ENCODE measurements at places on chromosomes 12 and 14. TPM values are rescaled to one million over a fixed set of nuclear protein-coding genes. Genes with fewer than 3 reads are reported as not detected.

DNA sequence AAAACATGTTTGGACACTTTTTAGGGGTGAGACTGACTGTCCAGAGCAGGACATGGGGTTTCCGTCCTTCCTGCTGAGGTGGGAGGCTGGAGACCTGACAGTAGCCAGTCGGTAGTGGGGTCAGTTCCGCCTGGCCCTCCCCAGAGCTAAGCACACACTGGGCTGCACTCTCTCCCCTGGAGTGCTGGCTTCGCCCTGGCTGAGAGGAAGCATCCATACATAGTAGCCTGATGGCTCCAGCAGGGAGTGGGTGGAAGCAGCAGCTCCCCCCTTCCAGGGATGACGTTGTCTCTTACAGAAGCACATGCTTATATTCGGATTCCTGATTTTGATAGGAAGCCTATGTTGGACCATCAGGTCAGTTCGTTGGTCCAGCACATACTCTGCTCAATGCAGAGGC, 40.4 kb downstream of the SFSWAP start:
- no peak for DNase-seq

DNA sequence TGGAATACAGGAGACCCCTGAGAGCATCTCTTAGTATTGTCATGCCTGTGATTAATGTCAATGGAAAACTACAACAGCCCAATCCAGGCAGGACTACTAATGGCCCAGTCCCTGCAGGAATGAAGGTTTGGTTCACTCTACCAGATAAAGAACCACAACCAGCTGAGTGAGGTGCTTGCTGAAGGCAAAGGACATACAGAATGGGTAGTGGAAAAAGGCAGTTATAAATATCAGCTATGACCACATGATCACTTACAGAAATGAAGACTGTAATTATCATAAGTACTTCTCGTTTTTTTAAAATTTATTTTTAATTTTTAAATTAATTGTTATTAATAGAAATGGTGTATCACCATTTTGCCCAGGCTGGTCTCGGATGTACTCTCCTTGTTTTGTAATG, 17.2 kb upstream of the LPCAT3 start:
- no peak for DNase-seq

GRCh38 chr14:69001375-69001774, 22.3 kb upstream of the ACTN1 start:
- no peak for DNase-seq

DNA sequence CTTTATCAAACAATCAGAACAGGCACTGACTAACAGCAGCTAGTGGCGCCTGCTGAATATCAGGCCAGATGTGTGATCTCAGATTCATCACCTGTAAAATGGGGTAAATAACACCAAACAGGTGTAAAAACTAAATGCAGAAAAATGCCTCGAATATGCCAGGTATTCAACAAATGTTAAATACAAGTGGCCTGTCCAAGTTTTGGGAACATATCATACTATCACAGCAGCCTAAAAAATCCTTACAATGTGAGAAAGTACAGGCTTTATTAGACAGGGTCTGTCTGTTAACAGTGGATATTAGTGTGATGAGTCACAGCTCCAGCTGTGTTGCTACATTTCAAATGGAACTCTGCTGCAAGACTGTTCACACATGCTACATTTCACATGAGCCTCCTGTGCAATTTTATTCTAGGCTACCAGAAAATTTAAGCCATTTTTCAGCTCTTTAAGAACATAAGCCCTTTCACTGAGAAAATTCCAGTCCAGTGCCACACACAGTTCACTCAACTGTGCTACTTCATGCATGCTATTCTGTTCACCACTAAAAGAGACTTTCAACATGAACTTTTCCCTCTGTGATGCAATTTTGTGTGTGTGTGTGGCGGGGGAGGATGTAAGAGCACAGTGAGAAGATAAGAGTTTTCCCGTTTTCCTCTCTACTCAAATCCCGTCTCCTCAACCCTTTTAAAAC, 56.7 kb downstream of the MSRB3 start:
- DNase-seq: peak; percentile 86

DNA sequence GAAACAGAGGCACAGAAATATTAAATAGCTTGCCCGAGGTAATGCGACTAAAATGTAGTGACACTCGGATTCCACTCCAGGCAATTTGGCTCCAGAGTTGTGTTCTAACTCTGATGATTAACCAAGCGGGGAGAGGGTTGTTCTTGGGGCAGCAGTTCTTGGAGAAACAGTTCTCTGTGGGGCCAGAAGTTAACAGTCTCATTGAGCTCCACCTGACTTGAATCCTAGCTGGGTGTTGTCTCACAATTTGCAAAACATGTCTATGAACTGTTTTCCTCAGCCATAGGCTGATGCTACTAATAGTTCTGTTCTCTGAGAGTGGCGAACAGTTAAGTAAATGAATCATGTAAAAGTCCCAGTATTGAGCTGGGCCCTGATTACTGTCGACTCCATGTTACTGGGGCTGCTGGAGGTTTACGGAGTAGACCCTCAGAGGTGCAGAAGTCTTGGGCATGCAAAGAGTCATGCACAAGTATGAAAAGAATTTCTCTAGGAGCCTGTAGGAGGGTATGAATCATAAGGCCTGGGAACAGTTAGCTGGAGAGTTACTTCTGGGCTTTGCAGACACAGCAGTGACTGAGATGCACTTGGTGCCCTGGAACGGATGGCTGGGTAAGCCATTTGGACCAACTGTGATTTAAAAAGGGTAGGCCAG, 15.4 kb upstream of the NIN start:
- DNase-seq: peak; percentile 61

- DNase-seq: peak; percentile 54
Observed at GRCh38 chr12:100574187-100575074, 947 bp downstream of the GAS2L3 start.

DNA sequence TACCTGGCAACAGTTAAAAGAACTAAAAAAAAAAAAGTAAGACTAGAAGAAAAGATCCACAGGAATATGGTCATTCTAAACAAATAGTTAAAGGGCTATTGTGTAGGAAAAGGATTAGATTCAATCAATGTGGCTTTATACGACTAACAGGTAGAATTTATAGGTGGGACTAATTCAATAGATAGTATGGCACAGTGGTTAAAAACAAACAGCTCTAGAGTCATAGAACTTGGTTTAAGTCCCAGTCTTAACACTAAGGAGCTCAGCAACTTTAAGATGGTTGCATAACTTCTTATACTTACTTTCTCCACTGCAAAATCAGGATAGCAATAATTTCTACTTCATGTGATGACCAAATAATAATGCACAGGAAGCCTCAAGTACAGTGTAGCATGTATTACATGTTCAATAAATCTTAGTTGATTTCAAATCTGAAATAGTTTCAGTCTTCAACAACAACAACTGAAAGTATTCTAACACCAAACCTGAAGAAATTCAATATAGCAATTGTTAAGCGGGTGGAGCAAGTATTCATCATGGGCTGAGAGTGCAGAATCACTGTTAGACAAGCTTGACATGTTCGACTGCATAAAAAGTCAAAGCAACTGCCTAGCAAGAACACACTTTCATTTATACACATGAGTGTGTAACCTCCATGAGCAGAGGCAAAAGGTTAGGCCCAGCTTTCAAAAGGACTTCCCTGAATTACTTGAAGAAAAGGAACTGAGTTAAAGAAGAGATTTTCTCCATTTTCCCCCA, 50.4 kb downstream of the ITPR2 start:
- DNase-seq: no peak

DNA sequence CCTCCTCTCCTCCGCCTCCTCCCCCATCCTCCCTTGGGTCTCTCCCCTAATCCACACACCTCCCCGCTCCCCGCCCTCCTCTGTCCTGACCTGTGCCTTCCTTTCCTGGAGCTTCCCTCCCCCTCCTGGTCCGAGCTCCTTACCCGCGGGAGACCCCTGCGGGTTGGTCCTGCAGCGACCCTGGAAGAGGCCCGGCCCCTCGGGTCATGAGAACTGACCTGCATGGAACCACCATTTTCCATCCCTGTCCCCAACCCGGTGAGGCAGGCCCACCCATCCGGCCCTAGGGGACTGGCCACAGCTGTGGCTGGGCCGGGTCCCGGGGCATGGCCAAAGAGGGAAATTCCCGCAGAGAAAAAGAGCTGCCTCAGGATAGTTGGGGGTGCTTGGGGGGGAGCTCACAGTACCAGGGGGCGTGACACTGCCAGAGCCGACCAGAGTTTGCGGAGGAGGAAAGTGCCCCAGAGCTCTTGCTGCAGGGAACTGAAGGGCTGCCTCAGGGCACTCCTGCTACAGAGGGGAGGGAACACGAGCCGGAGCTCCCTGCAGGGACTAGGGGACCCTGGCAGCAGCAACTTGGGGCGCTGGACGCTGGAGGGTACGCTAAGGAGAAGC, 613 bp downstream of the ARHGEF40 start:
- DNase-seq: peak; percentile 70

DNA sequence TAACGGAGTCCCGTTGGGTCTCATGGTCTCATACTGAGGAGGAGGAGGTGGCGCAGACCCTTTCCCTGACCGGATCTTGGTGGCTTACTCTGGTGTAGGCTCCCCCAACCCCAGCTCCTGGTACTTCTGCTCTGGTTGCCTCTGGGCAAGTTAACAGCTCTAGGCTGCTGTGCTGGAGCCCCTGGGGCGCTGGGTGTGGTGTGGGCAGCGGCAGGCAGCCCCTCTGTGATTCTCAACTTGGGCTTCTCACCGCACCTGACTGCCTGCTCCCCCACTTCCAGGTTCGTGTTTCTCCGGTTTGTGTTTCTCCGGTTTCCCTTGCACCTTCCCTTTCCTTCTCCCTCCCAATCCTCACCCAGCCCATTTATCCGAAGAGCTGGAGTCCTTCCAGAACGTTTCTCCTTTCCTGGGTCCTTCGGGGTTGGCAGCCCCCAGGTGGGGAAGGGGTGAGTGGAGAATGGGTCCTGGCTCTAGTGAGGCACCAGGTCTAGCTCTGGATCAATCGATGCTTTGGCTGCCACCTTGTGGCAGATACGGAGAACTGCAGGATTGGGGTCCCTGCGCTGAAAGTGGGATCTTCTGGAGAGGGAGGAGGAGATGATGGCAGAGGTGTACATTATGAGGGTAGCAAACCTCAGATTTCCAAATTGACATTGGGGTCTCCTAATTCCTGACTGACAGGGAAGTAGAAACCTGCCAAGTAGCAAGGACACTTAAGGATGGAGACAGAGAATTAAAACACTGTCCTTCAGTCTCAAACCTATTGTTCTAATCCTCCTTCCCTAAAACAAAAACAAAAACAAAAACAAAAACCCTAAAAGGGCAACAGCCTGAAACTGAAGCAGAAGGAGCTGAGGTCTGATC, 8.3 kb downstream of the CISTR start:
- peak; percentile 53 for DNase-seq

DNA sequence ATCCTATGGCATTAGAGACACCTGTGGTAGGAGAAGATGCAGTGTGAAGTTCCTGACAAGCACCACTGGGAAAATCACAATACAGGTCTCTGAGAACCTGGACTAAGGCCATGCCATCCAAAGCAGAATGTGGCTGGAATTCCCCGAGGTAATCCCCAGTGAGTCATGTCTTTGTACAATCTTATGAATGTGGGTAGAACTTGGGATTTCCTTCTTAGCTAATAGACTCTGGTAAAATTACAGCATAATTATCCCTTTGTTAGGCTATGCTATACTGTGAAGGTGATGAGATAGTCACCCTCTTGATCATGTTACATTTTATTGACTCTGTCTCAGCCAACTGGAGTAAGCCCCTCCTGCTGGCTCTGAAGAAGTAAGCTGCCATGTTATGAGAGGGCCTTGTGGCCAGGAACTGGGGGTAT, 224.3 kb upstream of the DCN start:
- peak; percentile 19 for DNase-seq

- DNase-seq: no peak
Observed at GRCh38 chr14:86858031-86858430, 1135.0 kb downstream of the GALC start.

GRCh38 chr14:103185051-103186029, 62.1 kb downstream of the TNFAIP2 start:
- peak; percentile 32 for DNase-seq

DNA sequence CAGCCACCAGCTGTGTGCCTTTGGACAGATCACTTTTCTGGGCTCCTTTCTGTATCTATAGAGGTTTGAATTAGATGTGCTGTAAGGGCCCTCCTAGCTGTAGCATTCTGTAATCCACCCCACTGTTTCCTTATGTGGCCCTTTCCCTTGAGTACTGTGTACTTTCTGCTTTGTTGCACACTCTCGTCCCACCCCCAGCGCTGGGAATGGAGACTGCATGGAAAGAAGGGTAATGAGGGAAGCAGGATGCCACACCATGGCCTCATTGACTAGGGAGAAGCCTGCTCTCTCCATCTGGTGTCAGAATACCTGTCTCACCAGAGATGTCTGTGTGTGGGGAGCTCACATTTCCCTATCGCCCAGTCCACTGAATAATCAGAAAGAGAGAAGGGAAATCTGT, 13.6 kb upstream of the GALNT16 start:
- no peak for DNase-seq

DNA sequence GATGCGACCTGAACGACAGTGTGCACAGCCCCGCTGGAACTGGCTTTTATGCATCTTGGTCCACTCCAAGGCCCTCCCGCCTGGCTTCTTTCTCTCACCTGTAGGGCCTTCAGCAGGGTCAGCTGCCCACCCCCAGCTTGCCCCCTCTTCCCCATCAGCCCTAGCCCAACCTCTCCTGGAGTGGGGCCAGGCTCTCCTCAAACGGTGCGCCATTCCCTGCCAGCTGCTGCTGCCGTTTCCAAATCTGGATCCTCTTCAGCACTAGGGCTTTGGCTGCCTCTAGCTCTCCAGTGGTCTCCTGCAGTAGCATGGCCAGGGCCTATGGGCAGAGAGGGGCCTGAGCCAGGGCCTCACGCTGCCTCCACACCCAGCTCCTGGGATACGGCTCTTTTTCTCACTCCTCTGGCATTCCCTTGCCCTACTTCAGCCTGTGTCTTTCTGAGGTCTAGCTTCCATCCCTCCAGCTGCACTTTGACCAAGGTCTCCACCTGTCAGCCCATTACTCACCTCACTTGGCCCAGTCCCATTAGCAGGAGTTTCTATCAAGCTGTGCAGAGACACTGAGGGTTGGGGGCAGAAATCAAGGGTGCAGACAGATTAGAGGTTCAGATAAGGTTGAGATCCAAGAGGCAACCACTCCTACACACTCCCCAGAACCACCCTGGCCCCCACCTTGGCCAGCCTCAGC, 5.0 kb downstream of the STAT6 start:
- no peak for DNase-seq

- DNase-seq: no peak
Observed at GRCh38 chr14:97705976-97706375, 908.8 kb downstream of the VRK1 start.

GRCh38 chr14:21268617-21269251, 508 bp downstream of the HNRNPC start:
- DNase-seq: peak; percentile 53

DNA sequence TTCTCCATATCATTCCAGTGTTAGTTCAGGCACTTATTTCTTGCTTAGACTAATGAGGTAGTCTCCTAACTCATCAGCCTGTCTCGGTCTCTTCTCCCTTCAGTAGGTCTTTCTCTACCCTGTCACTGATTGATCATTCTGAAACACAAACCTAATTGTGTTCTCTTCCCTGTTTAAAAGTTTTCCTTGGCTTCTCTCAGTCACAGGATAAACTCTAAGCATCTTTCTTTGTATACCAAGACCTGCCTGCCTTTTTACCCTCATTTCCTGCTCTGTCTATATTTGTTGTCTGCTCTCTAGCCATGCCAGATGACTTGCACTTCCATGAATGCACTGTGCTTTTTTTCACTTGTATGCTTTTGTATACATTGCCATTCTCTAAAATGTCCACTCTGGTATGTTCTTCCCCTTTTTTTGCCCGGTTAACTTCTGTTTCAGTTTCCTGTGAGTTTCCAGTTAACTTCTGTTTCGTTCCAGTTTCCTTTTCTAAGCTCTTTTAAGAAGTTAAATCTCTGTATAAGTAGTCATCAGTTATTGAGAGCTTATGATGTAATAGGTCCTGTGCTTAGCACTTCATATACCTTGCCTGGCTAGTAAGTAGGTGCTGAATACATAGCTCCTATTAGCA, 12.8 kb downstream of the DIP2B start:
- DNase-seq: no peak

Gene AQP5
- not detected for total RNA-seq

Gene FAM186B
- 0.29 TPM for total RNA-seq

Gene CLEC4C
- not detected for total RNA-seq

Gene NGB
- not detected for total RNA-seq

All from RPMI7951 (cell line).